Prostate gland (tissue), 2 donors: ENCODE measurements at places on chromosomes 16 and 17. TPM values are rescaled to one million over a fixed set of nuclear protein-coding genes. Genes with fewer than 3 reads are reported as not detected.
A peak's percentile ranks its signal among the peaks of the same experiment; 100 is the strongest.

DNA sequence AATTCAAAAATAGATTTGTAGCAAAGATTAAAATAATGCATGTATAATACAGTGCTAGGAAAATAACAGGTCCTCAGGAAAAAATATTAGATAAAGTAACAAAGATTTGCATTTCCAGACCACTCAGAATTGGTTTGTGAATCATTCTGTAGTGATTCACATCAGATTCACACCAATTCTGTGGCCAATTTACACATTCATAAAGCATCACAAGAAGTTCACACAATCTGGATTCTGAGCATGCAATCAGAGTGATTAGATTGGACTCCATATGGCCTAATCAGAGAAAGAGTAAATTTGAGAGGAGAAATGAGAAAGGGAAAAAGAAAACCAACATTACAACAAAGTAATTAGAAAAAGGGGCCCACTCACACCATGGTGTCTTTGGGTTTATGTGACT lies 36.0 kb upstream of the SLC47A1 start:
- no peak overlapping the region for H3K27ac ChIP-seq
- no peak overlapping the region for H3K4me3 ChIP-seq
- no peaks in the 10 kb centered on the region for H3K27me3 ChIP-seq
- no peak for DNase-seq
- no peaks in the 10 kb centered on the region for H3K4me1 ChIP-seq
- no peaks in the 10 kb centered on the region for H3K36me3 ChIP-seq

DNA sequence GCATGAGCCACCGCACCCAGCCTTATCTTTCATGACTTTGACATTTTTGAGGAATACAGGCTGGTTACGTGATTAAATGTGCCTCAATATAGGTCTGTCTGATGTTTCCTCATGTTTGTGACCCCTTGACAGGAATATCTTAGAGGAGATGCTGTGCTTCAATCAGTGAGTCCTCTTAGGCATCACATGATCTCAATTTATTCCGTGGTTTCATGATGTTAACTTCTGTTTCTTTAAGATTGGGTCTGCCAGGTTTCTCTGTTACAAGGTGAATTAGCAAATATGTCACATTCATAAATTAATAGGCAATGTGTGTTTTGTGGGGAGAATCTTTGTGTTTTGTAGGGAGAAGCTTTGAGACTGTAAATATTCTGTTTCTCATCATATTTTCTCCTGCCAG lies 3.3 kb downstream of the STXBP4 start:
- H3K27ac ChIP-seq, result no peak overlapping the region
- peaks cover 4% of the 10 kb centered on the region for H3K4me1 ChIP-seq
- no peaks in the 10 kb centered on the region for H3K27me3 ChIP-seq

GRCh38 chr16:84360170-84360569 lies 8.2 kb upstream of the ATP2C2 start:
- no peaks in the 10 kb centered on the region for H3K27me3 ChIP-seq
- no peak overlapping the region for H3K4me3 ChIP-seq
- H3K4me1 ChIP-seq, result no peaks in the 10 kb centered on the region

- no peaks in the 10 kb centered on the region for H3K27me3 ChIP-seq
- no peak overlapping the region for H3K4me3 ChIP-seq
- no peaks in the 10 kb centered on the region for H3K36me3 ChIP-seq
- no peaks in the 10 kb centered on the region for H3K4me1 ChIP-seq
- no peak for DNase-seq
Measured at GRCh38 chr16:21617607-21618006, 18.2 kb downstream of the METTL9 start.

DNA sequence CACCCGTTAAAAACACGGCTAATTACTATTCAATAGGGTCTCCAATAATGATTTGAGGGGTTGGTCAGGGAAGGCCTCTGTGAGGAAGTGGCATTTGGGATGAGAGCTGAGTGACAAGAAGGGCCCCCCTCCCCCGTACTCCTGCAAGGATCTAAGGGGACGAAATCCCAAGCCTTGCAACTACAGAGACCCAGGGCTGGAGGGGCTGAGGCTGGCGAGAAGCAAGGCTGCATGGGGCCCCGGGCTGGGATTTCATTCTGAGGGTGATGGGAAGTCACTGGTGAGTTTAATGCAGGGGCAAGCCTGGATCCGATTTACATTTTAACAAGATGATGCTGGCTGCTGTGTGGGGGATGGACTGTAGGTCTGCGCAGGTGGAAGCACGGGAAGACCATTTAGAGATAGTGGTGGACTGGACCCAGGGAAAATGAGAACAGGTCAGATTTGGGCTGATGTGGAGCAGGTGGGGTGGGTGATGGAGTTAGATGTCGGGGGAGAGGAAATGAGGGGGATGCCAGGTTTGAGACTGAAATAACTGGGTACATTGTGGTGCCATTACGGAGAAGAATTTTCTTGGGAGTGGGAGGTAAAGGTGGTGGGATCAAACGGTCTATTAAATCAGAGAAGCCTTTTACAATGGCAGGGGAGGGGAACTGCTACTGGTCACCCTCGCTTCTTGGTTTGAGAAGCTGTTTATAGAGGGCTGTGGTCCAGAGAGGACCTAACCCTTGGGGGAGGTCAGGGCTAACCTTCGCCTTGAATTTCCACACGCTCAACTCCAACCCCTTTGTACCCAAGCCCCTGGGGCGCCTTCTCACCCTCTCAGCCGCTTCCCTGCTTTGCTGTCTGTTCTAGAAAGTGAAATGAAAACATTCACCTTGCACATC lies 932 bp upstream of the MYBBP1A start:
- peaks cover 7% of the 10 kb centered on the region for H3K4me1 ChIP-seq
- H3K27ac ChIP-seq, result peak overlapping the region; percentile 41
- H3K4me3 ChIP-seq, result peak overlapping the region; percentile 55
- H3K36me3 ChIP-seq, result peaks cover 6% of the 10 kb centered on the region
- no peaks in the 10 kb centered on the region for H3K27me3 ChIP-seq

DNA sequence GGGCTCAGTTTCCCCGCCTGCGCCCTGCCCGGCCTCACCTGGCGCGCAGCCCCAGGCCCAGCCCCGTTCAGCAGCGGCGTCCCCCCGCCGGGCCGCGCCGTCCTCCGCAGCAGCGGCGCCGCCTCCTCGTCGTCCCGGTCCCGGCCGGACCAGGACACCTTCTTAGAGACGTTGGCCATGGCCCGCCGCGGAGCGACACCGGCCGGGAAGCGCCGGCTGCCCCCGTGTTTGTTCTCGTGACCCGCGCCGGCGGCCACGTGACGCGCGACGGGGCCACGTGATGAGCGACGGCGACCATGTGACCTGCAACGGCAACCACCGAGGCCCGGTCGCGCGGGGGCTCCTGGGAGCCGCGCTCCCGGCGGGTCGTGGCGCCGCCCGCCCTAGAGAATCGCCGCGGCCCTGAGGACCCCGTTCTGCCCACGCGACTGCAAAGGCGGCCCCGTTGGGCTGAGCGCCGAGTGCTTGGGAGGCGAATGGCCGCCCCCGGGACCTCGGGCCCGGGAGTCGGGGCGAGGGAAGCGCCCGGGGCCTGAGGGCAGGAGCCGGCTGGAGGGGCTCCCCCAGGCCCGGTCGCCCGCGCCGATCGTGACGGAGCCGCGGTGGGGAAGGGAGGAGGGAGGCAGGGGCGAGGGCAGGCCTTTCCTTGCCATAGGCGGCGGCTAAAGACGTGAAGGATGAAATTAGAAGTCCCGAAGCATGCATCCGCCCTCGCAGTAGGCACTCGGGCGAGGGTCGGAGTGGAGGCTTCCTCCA lies at the start of gene CLCN7:
Gene CLCN7, minus strand, starts transcription at position 233 of the 756 bp plus-strand sequence. Its CDS starts 54 bp downstream, at position 179.
- H3K36me3 ChIP-seq, result no peaks in the 10 kb centered on the region
- peak within 1 kb of the TSS; percentile 86 for H3K27ac ChIP-seq
- H3K4me1 ChIP-seq, result peaks cover 7% of the 10 kb centered on the region
- peak; percentile 90 for DNase-seq
- peak within 1 kb of the TSS; percentile 90 for H3K4me3 ChIP-seq

GRCh38 chr16:81697616-81698309 lies 81.3 kb upstream of the PLCG2 start:
- H3K27ac ChIP-seq, result peak overlapping the region; percentile 41
- H3K27me3 ChIP-seq, result no peaks in the 10 kb centered on the region
- no peak overlapping the region for H3K4me3 ChIP-seq
- no peak for DNase-seq
- no peaks in the 10 kb centered on the region for H3K36me3 ChIP-seq
- H3K4me1 ChIP-seq, result peaks cover 7% of the 10 kb centered on the region

- H3K27me3 ChIP-seq, result no peaks in the 10 kb centered on the region
- DNase-seq, result no peak
- H3K4me1 ChIP-seq, result no peaks in the 10 kb centered on the region
Measured at GRCh38 chr16:29306943-29307597, 99.4 kb downstream of the NPIPB11 start.

GRCh38 chr16:6684076-6684673 lies 648.5 kb upstream of the RBFOX1 start:
- H3K27ac ChIP-seq, result no peak overlapping the region
- no peaks in the 10 kb centered on the region for H3K36me3 ChIP-seq
- no peak overlapping the region for H3K4me3 ChIP-seq
- no peaks in the 10 kb centered on the region for H3K27me3 ChIP-seq

GRCh38 chr17:7328840-7329373 lies at the start of gene NEURL4:
Gene NEURL4, minus strand, starts transcription at chr17:7329335. Its CDS starts 23 bp downstream, at chr17:7329312.
- peak within 1 kb of the TSS; percentile 84 for H3K27ac ChIP-seq
- no peaks in the 10 kb centered on the region for H3K36me3 ChIP-seq
- peak within 1 kb of the TSS; percentile 87 for H3K4me3 ChIP-seq
- no peak for DNase-seq

- H3K27ac ChIP-seq, result no peak overlapping the region
- H3K4me1 ChIP-seq, result no peaks in the 10 kb centered on the region
- no peaks in the 10 kb centered on the region for H3K36me3 ChIP-seq
Measured at GRCh38 chr16:10168258-10168657, 14.0 kb downstream of the GRIN2A start.

GRCh38 chr17:60315650-60316049 lies 76.3 kb downstream of the USP32 start:
- DNase-seq, result no peak
- H3K4me3 ChIP-seq, result no peak overlapping the region
- no peaks in the 10 kb centered on the region for H3K4me1 ChIP-seq
- H3K36me3 ChIP-seq, result no peaks in the 10 kb centered on the region
- H3K27ac ChIP-seq, result no peak overlapping the region

DNA sequence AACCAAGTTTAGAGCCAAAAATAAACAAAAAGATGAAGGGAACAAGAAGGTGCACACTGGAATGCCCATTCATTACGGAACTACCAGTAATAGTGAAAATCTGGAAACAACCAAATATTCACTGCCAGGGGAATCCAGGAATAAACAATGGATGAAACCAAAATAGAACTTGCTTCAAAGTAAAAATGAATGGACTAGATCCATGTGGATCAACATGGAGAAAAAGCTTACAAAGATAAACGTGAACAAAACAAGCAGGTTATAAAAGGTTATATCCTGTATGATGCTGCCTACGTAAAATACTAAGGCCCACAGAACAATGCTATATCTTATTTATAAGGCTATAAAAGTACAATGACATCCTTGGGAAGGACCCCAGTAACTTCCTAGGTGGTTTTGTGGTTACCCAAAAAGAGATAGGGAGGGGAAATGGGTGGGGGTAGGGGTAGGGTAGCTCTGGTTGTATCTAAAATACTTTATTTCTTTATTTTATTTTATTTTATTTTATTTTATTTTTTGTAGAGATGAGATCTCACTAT lies 12.8 kb upstream of the CCL22 start:
- no peaks in the 10 kb centered on the region for H3K27me3 ChIP-seq
- no peak overlapping the region for H3K27ac ChIP-seq
- H3K36me3 ChIP-seq, result no peaks in the 10 kb centered on the region

DNA sequence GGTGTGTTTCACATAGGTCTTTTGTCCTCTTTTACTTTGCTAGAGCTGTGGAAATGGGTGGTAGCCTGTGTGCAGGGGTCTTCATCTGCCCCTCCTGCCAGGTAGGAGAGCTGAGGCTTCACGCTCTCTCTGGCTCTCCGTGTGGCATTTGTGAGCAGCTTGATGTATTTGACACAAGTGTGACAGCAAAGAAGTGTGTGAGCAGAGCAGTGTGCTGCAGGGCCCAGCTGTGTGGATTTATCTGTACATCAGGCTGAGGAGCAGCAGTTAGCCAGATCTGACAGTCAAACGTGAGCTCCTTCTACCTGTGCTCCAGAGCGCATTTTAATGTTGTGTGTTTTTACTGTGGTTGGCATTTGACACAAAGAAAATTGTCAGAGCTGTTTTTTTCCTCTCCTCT lies 101.8 kb downstream of the FTO start:
- no peak overlapping the region for H3K4me3 ChIP-seq
- no peaks in the 10 kb centered on the region for H3K4me1 ChIP-seq
- H3K36me3 ChIP-seq, result no peaks in the 10 kb centered on the region
- no peaks in the 10 kb centered on the region for H3K27me3 ChIP-seq
- DNase-seq, result no peak

DNA sequence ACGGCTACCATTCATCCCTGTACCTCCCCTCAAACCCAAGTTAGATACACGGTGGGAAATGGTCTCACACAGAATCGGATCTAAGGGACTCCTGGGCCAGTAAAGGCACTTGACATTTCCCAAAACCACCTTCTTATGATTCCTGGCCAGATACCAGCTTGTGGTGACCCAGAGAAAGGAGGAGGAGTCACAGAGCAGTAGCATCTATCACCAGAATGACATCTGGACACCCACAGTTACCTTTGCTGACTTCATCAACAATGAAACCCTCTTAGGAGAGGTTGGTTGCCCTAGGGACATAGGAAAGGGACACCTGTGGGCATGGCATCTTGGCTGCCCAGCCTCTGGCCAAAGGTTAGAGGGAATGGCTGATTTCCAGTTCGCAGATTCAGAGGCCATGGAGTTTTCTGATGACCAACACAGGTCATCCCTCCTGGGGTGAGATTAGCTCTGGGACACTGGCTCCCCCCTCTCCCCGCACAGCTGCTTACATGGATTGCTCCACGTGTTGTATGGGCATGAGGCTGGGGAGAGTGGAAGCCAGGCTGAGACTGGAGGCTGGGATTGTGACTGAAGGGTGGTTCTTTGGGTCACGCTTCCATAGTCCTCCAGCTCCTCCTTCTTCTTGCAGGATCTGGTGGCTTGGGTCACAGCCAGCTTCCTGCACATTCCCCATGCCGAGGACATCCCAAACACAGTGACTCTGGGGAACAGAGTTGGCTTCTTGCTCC lies 1.4 kb upstream of the AOC3 start:
- no peaks in the 10 kb centered on the region for H3K4me1 ChIP-seq
- no peak overlapping the region for H3K27ac ChIP-seq
- no peak overlapping the region for H3K4me3 ChIP-seq
- no peaks in the 10 kb centered on the region for H3K36me3 ChIP-seq

DNA sequence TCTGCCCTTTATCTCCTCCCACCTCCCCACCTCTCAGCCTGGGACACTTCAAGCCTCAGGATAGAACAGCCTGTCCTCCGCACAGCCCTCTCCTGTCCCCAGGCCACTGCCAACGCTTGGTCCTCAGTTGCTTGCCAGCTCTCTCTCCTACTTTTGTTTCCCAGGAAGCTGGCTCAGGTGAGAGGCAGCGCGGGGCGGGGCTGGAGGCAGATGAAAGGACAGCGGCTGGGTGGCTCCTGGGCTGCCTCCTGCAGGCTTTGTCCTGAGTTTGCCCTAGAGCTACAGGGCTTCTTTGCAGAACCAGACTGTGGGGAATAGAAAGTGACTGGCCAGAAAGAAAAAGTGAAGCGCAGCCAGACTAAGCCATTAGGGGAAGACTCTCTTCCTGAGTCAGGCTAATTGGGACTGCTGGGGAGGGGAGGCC lies 48.2 kb upstream of the CDC42EP4 start:
- no peaks in the 10 kb centered on the region for H3K36me3 ChIP-seq
- peaks cover 18% of the 10 kb centered on the region for H3K4me1 ChIP-seq
- peak; percentile 96 for DNase-seq
- H3K27ac ChIP-seq, result peak overlapping the region; percentile 69

The EVPLL gene
- total RNA-seq, result 1.7 TPM

The ZNF469 gene
- total RNA-seq, result 3.6 TPM

The CHST4 gene
- 0.18 TPM for total RNA-seq

The CDC6 gene
- 2.1 TPM for total RNA-seq

The TIMP2 gene
- total RNA-seq, result 54.5 TPM

The ZDHHC1 gene
- 20.3 TPM for total RNA-seq

The ACSM2A gene
- total RNA-seq, result 0.17 TPM

The ALOXE3 gene
- total RNA-seq, result not detected

The SLC46A1 gene
- 14.9 TPM for total RNA-seq

The TBC1D3D gene
- not detected for total RNA-seq

The PIRT gene
- 1.2 TPM for total RNA-seq

The TNFRSF17 gene
- total RNA-seq, result 1.0 TPM
